ENCODE measurements at places on chromosomes 3 and 15.
A peak's percentile ranks its signal among the peaks of the same experiment; 100 is the strongest.

- DNase-seq: no peak
Observed at GRCh38 chr3:152818027-152818426, 16.9 kb upstream of the P2RY1 start.

GRCh38 chr3:109943181-109943580, 605.8 kb upstream of the DPPA4 start:
- no peak for DNase-seq

- no peak for DNase-seq
Observed at GRCh38 chr3:156311431-156311830, 191.1 kb downstream of the KCNAB1 start.

DNA sequence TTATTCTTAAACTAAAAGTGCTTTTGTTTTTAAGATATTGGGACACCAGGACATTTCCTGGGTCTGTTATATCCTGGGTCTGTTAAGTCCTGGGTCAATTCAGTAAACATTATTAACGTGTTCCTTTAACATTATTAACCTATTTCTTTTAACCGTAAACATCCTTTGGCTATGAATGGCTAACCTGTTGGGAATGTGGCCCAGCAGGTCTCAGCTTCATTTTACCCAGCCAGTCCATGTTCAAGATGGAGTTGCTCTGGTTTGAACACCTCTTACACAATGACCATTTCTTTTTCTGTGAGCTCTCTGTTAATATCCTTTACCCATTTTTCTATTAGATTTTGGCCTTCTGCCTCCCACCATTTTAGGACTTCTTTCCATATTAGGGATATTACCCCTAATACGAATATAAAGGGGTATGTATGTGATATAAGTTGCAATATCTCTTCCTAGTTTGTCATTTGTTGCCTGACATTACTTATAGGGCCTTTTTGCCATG, 88.9 kb upstream of the NEDD4 start:
- DNase-seq: peak; percentile 37

GRCh38 chr15:39438799-39439592, 141.9 kb upstream of the THBS1 start:
- DNase-seq: no peak

DNA sequence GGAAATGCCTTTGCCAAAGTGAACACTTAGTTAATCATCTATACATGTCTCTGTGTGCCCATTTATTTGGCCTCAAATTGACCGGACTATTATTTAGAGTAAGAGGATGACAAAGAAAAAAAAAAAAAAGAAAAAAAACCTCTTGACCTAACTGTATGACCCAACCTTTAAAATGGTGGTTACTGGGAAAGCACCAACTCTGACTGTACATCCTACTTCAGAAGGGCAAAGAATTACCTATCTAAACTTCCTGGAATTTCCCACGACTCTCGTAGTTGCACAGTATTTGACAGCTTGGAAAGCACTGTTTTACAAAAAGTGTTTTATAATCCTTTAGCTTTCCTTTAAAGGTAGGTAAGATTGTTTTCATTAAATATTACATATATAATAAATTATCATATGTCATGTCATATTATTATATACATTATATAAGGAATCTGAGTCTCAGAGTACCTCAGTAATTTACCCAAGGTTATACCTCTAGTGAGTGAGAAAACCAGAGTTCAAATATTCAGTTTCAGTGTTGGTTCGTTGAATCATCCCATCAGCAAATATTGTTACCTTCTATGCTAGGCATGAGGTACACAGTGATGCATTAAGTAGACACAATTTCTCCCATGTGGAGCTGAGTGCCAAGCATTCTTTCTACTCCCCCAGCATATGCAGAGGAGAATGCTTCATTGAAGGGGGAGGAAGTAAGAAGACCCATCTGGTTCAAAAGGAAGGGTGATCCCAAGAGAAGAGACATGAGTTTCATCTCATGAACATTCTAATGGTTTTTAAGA, 5.0 kb downstream of the BCL2A1 start:
- DNase-seq: no peak

GRCh38 chr3:21705769-21706168, 45.2 kb downstream of the ZNF385D start:
- peak; percentile 3 for DNase-seq

DNA sequence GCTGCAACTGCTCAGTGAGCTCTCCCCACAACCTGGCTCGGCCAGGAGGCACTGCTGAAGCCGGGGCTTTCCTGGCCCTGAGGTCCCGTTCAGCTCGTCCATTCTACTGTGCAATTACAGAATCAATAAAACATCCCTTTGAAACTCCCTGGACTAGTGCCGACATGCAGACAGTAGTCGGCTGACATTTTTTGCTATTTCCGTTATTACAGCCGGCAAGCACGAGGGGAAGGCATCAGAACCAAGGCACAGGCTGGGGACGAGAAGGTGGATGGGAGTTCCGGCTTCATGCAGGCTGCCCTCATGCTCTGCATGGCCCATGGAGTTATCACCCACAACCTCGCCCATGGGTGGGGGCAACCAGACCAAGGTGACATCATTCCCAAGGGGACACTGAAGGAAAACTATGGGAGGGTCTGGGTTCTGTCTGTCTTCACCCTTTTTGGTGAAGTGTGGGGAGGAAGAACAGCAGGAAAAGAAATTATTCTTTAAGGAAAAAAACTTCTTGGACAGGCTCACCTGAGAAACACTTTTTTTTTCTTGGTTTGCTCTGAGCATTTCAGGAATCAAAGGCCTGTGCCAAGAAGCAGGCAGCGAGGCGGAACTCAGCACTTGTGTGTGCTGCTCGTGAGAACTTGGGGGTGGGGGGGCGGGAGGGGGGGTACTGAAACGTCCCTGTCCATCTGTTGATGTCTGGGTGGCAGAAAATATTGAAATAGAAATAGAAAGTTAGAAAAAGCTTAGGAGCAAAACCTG, 154.5 kb downstream of the FOXP1 start:
- no peak for DNase-seq

DNA sequence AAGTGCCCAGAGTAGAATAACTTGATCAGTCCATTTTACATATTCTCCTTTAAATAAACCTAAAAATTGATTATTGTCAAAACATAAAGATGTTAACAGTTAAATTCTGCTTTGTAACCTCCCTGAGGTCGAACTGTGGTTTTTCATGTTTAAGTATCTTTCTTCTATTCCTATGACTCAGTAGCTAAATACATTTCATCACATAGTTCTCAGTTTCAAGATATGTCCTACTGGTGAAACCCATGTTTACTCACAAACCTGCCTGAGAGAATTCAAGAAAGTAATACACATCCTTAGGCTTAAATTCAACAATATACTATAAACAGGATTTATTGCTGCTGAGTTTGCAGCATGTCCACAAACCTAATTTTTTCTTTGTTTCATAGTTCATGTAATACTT, 692.9 kb downstream of the ZPLD1 start:
- no peak for DNase-seq

DNA sequence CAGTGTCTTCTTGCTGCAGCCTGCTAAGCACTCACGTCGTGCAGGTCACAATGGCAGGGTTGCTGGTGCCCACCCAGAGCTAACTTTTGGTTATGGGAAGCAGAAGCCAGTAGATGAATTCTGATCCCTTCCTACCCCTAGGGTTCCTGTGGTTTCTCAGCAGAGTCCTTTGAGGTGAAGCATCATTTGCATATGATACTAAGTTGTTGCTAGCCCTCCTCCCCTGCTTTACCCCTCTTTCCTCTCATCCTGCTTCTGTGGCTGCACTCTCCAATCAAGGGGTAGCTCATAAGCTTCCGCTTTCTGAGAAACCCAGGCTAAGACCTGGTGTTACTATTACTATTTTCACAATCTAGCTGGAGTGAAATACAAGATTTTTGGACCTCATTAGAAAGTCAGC, 22.1 kb upstream of the HEG1 start:
- DNase-seq: no peak

DNA sequence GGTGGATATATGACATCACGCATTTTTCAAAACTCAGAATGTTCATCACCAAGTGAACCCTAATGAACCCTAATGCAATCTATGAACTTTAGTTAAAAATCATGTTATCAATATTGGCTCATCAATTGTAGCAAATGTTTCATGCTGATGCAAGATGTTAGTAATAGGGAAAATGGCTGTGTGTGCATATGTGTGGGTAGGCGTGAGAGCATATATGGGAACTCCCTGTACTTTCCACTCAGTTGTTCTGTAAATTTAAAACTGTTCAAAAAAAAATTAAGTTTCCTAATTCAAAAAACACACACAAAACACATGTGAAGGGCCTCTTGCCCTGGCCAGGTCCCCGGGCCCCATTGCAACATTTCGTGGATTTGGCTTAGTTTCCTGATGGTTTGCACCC, 89.7 kb upstream of the PROK2 start:
- no peak for DNase-seq

DNA sequence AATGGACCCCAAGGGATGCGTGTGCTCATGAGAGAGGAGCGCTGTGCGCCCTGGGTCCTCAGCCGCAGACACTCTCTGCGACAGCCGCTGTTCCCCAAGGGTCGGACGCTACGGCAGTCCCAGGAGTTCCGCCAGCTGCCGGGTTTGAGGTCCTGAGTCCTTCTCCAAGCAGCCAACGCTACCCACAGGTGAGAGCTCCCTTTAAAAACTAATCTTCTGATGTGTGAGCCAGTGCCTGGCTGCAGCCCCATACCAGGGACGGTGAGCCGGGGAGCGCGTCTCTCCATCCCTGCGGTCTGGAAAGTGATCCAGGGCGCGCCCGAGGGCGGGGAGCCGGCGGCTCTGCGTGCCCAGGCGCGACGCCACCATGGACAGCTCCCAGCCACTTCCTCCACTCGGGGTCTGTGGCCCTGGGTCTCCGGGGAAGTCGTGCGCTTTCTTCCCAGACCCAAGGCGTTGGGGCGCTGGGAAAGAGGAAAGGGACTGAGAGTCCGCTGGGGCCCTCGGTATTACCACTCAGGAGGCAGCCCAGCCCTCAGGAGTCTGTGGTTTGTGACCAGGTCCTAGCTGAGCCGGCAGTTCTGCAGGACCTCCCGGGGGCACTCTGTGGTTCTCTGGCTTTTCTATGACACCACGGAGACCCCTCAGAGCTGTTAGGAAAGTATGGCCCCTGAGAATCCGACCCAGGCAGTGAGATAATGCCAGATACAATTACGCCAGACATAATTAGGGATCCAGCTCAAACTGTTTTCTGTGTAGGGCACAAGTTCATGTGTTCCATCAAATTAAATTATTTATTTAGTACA, 1.4 kb downstream of the CEMIP start:
- no peak for DNase-seq

- peak; percentile 55 for DNase-seq
Observed at GRCh38 chr3:31947671-31948091, 33.4 kb downstream of the OSBPL10 start.

DNA sequence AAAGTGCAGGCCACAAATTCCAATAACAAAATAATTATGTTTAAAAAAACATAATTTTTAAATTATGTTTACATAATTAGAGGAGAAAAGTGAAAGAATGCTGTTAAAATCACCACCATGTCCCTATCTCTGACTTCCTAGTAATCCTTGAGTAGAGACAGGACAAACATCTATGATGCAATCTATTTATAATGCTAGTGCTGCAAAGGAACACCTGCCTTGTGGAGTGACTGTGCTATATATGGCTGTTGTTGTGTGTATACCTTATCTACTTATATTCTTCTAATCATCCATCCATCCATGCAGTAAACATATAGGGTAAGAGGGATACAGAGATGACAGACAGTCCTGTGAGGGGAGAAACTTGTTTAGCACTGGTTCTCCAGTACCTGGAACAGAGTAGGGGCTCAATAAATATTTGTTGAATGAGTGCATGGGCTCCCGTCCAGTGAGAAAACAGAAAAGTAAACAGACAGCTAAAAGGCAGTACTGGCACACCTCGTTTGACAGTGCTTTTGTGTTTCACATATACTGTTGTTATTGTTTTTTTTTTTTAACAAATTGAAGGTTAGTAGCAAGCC, 229.3 kb upstream of the UBE2E1 start:
- peak; percentile 89 for DNase-seq

DNA sequence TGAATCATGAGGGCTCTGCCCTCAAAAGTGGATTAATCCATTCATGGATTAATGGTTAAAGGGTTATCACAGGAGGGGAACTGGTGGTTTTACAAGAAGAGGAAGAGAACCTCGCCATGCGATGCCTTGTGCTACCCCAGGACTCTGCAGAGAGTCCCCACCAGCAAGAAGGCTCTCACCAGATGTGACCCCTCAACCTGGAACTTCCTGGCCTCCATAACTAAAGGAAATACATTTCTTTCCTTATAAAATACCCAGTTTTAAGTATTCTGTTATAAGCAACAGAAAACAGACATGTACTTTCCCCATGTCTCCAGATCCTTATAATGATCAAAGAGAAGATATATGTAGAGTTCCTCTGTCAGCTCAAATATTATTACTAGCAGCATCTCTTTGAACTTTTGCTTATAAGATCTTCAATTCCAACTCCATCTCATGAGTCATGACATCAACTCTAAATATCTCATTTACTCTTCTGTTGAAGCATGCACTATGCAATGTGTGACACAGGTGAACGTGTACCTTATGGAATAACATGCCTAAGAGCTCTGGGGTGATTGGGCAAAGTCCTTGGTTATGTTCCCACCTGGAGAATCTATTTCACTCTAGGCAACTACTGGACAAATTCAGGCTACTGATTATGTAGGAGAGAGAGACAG, 37.5 kb upstream of the ZBTB38 start:
- no peak for DNase-seq

- DNase-seq: no peak
Observed at GRCh38 chr15:90620379-90621067, 90.8 kb downstream of the CRTC3 start.

DNA sequence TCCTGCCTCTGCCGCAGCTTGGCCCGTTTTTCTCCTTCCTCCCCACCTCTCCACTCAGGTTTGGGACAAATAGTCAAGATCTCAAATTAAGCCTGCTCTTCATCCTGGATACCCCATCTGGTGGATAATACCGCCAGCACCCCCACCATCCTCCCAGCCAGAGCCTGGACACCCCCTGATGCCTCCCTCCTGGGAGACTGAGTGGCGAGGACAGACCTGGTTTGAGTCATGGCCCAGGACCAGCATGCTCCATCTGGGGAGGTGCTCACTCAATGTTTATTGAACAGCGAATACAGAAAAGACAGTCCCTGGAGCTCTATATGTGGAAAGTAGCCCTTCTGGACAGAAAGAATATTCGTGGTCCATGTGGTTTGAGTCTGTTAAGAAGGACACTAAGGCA, 23.3 kb downstream of the CTSH start:
- no peak for DNase-seq

GRCh38 chr15:32819448-32819847, 101.6 kb downstream of the GREM1 start:
- no peak for DNase-seq

DNA sequence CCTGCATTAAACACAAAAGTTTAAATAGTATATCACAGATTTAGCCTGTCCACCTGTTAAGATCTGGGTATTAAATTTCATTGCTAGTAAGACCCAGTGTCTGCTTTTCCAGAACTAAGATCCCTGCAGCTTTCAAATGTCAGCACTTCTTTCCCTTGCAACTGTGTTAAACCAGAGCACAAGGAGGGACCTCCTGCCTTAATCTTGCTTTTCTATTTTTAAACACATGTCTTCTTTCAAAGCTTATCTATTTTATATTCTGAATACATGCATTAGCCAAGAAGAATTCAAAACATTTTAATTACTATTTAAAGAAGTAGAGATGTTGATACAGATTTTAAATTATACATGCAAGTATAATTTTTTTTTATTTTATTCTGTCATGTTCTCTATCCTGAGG, 315.1 kb downstream of the ARPP21 start:
- no peak for DNase-seq

Data from PC-9 (cell line).